ENCODE measurements at places on chromosomes 1 and 21. TPM values are rescaled to one million over a fixed set of nuclear protein-coding genes. Genes with fewer than 3 reads are reported as not detected.

GRCh38 chr1:88700425-88701013 lies 16.4 kb downstream of the PKN2 start:
- H3K27me3 ChIP-seq = no peaks in the 10 kb centered on the region
- peaks cover 1% of the 10 kb centered on the region for H3K36me3 ChIP-seq
- peak overlapping the region; percentile 20 for H3K27ac ChIP-seq
- DNase-seq = no peak

GRCh38 chr1:36990928-36991327 lies 43.4 kb downstream of the GRIK3 start:
- no peak overlapping the region for H3K27ac ChIP-seq
- H3K27me3 ChIP-seq = peaks cover 1% of the 10 kb centered on the region
- H3K36me3 ChIP-seq = no peaks in the 10 kb centered on the region
- DNase-seq = no peak
- no peak overlapping the region for H3K4me3 ChIP-seq

- no peak overlapping the region for H3K27ac ChIP-seq
- no peaks in the 10 kb centered on the region for H3K36me3 ChIP-seq
- H3K27me3 ChIP-seq = no peaks in the 10 kb centered on the region
- H3K4me1 ChIP-seq = peaks cover 21% of the 10 kb centered on the region
- no peak for DNase-seq
- H3K4me3 ChIP-seq = no peak overlapping the region
These were observed 48.0 kb upstream of the ZC3H11B start for GRCh38 chr1:219660666-219661463.

DNA sequence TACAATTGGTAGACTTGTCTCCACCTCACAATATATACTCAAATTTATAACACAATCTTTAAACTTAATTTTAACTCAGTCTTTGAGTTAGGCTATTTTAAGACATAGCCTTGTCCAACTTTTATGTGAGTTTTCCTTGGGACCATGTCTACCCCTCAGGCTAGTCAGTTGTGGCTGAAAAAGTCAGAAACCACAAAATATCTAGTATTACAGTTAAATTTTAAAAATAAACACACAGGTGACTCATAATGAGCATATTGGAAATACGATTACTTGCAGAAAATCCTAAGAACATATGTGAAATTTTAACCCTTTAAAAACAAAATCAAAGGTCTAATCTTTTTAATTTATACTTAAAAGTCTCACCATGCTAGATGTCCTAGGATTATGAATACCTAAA lies 4.8 kb upstream of the ASB17 start:
- no peak overlapping the region for H3K4me3 ChIP-seq
- no peaks in the 10 kb centered on the region for H3K27me3 ChIP-seq
- H3K27ac ChIP-seq = no peak overlapping the region
- H3K4me1 ChIP-seq = no peaks in the 10 kb centered on the region
- DNase-seq = no peak
- no peaks in the 10 kb centered on the region for H3K36me3 ChIP-seq

- peaks cover 26% of the 10 kb centered on the region for H3K36me3 ChIP-seq
- DNase-seq = peak; percentile 36
- H3K27me3 ChIP-seq = no peaks in the 10 kb centered on the region
These were observed at the start of gene NAXE for GRCh38 chr1:156591432-156592157. Gene NAXE, plus strand, starts transcription at chr1:156591776. Its CDS starts 29 bp downstream, at chr1:156591805.

GRCh38 chr21:45428534-45428933 lies 23.6 kb downstream of the COL18A1 start:
- H3K4me3 ChIP-seq = no peak overlapping the region
- H3K27me3 ChIP-seq = no peaks in the 10 kb centered on the region
- H3K4me1 ChIP-seq = peaks cover 96% of the 10 kb centered on the region
- no peak for DNase-seq
- peak overlapping the region; percentile 88 for H3K27ac ChIP-seq
- peaks cover 3% of the 10 kb centered on the region for H3K36me3 ChIP-seq

DNA sequence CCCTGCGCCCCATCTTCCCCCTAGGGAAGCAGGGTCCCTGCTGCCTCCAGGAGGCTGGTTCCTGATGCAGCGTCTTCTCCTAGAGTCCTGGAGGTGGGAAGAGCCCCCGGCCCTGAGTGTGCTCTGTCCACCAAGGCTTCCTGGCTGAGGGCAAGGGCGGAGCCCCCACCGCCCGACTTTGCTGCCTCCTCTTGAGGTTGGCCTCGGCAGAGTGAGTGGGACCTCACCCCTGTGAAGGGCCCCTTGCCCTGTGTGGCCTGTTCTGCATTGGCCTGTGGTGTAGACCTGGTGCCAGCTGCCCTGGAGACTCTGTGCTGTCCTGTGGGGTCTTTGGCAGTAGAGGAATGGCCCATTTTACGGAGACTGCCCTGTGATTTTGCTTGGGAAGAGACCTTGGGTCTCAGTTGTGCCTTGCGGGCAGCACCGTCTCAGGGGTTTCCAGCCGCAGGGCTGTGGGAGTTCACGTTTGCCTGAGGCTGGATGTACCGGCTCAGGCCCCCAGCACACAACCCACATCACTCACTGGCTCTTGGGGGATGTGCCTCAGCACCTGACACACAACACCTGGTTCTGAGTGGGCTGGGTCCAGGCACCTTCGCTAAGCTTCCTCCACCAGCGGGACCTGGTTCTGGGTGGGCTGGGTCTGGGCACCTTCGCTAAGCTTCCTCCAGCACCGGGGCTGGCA lies 73.6 kb downstream of the SKI start:
- H3K27ac ChIP-seq = no peak overlapping the region
- no peak overlapping the region for H3K4me3 ChIP-seq
- no peaks in the 10 kb centered on the region for H3K4me1 ChIP-seq
- H3K27me3 ChIP-seq = no peaks in the 10 kb centered on the region
- DNase-seq = no peak
- peaks cover 14% of the 10 kb centered on the region for H3K36me3 ChIP-seq

GRCh38 chr21:32073190-32073589 lies 200.4 kb downstream of the HUNK start:
- no peak for DNase-seq
- H3K36me3 ChIP-seq = no peaks in the 10 kb centered on the region
- H3K4me1 ChIP-seq = no peaks in the 10 kb centered on the region
- peaks cover 3% of the 10 kb centered on the region for H3K27me3 ChIP-seq

GRCh38 chr1:30400507-30400906 lies 322.9 kb downstream of the MATN1 start:
- DNase-seq = no peak
- H3K4me3 ChIP-seq = no peak overlapping the region
- H3K27me3 ChIP-seq = peaks cover 1% of the 10 kb centered on the region
- H3K4me1 ChIP-seq = no peaks in the 10 kb centered on the region
- H3K36me3 ChIP-seq = no peaks in the 10 kb centered on the region

DNA sequence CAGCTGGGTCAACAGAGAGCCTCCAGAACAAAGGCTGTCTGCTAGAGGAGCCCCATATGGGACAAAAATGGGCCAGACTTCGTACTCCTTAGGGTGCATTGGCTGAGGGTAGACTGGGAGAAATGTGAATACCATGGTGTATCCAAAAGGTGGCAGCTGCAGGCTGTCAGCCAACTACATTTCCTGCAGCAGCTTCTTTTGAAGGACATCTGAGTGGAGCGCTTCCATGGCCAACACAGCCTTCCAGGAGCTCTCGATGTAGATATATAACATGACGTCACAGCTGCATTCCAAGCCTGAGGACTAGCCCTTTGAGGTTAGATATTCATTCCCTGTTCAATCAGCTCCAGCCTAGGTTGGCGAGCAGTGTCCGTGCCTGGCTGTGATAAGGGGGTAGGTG lies 107.7 kb downstream of the MAB21L3 start:
- no peaks in the 10 kb centered on the region for H3K4me1 ChIP-seq
- H3K27ac ChIP-seq = no peak overlapping the region
- DNase-seq = peak; percentile 14
- H3K27me3 ChIP-seq = peaks cover 1% of the 10 kb centered on the region
- H3K36me3 ChIP-seq = no peaks in the 10 kb centered on the region

DNA sequence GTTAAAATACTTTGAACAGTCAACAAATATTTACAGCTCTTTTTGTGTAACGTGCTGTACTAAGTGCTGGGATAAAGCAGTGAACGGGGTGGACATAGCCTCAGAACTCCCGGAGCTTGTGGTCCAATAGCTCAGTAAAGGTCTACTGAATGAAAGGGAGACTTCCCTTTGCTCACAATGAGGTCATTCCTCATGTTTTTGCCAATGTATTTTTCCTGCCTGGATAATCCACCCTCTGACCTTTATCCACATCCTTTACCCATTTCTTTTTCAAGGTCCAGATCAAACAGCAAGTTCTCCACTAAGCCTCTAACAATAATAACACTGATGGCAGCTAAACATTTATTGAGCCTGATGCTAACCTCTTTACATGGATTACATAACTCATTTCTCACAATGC lies 55.9 kb downstream of the LEPR start:
- no peaks in the 10 kb centered on the region for H3K27me3 ChIP-seq
- peak; percentile 75 for DNase-seq
- peaks cover 74% of the 10 kb centered on the region for H3K4me1 ChIP-seq

- peaks cover 6% of the 10 kb centered on the region for H3K36me3 ChIP-seq
These were observed 3.9 kb upstream of the SLC27A3 start for GRCh38 chr1:153771261-153771660.

- no peak for DNase-seq
- no peak overlapping the region for H3K4me3 ChIP-seq
- H3K27me3 ChIP-seq = no peaks in the 10 kb centered on the region
- peaks cover 24% of the 10 kb centered on the region for H3K4me1 ChIP-seq
- H3K27ac ChIP-seq = no peak overlapping the region
These were observed 60.5 kb downstream of the DMAP1 start for GRCh38 chr1:44273560-44274350.

GRCh38 chr21:24781146-24781545 lies 826.1 kb downstream of the MRPL39 start:
- no peak overlapping the region for H3K27ac ChIP-seq
- no peak for DNase-seq
- H3K27me3 ChIP-seq = no peaks in the 10 kb centered on the region

- H3K27me3 ChIP-seq = no peaks in the 10 kb centered on the region
- no peaks in the 10 kb centered on the region for H3K36me3 ChIP-seq
- no peak overlapping the region for H3K4me3 ChIP-seq
- DNase-seq = no peak
These were observed 6.7 kb downstream of the SLC1A7 start for GRCh38 chr1:53135735-53136114.

- no peak overlapping the region for H3K27ac ChIP-seq
- no peaks in the 10 kb centered on the region for H3K27me3 ChIP-seq
- no peaks in the 10 kb centered on the region for H3K4me1 ChIP-seq
- DNase-seq = no peak
- no peak overlapping the region for H3K4me3 ChIP-seq
These were observed 588.5 kb downstream of the AGBL4 start for GRCh38 chr1:49435291-49435690.

- H3K36me3 ChIP-seq = no peaks in the 10 kb centered on the region
- peaks cover 13% of the 10 kb centered on the region for H3K4me1 ChIP-seq
- H3K4me3 ChIP-seq = no peak overlapping the region
- DNase-seq = peak; percentile 6
- H3K27me3 ChIP-seq = peaks cover 22% of the 10 kb centered on the region
- H3K27ac ChIP-seq = no peak overlapping the region
These were observed 639.5 kb downstream of the MATN1 start for GRCh38 chr1:30083800-30084464.

- no peaks in the 10 kb centered on the region for H3K36me3 ChIP-seq
- H3K27ac ChIP-seq = no peak overlapping the region
- H3K4me1 ChIP-seq = peaks cover 28% of the 10 kb centered on the region
- no peak overlapping the region for H3K4me3 ChIP-seq
These were observed 85.1 kb upstream of the RHOU start for GRCh38 chr1:228650141-228650540.

SERPINC1 gene
- total RNA-seq = 205 TPM

RGS13 gene
- total RNA-seq = not detected

CD1B gene
- not detected for total RNA-seq

BRDT gene
- not detected for total RNA-seq

OR2AK2 gene
- total RNA-seq = not detected

AK4 gene
- 244 TPM for total RNA-seq

PHLDA3 gene
- 33.6 TPM for total RNA-seq

GUCA2B gene
- total RNA-seq = not detected

HAPLN2 gene
- not detected for total RNA-seq

MAN1C1 gene
- 0.15 TPM for total RNA-seq

VHLL gene
- not detected for total RNA-seq

OXCT2 gene
- not detected for total RNA-seq

AIRE gene
- total RNA-seq = not detected

All from HepG2 (cell line).